ENCODE measurements at places on chromosomes 5 and 9.

GRCh38 chr5:34475249-34475966 lies 180.7 kb upstream of the RAI14 start:
- no peak for DNase-seq

- DNase-seq = no peak
These were observed 43.2 kb downstream of the WWC1 start for GRCh38 chr5:168334695-168335094.

DNA sequence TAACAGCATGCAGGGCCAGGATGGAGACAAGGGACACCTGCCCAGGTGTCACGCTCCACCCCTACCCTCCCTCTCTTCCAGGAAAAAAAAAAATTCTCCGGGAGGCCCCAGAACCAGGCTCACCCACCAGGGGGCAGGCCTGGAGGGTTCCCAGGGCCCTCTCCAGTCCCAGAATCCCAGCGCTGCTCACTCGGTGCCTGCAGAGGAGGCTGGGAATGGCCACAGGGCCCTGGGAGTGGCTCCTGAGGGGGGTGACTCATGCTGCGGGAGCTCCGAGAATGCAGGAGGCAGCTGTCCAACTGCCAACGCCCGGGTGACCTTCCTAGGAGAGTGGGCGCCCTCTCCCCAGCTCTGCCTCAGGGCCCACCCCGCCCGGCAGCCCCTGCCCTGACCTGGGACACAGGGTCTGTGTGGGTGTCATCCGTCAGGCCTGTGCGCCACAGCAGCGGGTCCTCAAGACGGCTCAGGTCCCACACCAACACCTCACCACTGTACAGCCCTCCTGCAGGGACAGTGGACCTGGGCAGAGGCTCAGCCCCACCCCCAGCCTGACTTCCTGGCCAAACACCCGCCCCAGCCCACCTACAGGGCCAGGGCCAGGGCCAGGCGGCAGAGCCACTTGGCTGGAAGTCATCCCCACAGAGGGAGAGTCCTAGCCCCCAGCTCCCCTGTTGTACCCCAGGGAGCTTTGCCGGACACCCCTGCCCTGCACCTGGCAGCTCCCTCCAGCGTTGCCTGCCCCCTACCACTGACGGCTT lies 21.2 kb downstream of the DYNC2I2 start:
- no peak for DNase-seq

DNA sequence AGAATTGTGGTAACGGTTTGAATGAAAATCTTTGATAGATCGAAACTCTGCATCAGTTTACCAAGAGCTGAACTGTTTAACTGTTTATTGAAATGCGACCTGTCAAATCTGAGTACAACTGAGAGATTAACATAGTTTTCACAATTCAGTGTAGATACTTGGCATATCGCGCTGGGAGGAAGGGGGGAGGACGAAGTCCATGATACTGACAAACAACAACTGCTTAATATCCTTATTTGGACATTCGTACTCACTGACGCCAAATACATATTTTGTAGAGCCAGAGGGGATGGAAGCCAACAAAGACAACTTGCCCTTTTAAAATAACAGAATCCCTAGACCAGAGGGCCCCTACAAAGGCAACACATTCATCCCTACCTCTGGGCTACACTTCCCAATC lies 93.2 kb downstream of the GLIS3 start:
- no peak for DNase-seq

GRCh38 chr9:16410601-16411280 lies 459.7 kb downstream of the BNC2 start:
- no peak for DNase-seq

DNA sequence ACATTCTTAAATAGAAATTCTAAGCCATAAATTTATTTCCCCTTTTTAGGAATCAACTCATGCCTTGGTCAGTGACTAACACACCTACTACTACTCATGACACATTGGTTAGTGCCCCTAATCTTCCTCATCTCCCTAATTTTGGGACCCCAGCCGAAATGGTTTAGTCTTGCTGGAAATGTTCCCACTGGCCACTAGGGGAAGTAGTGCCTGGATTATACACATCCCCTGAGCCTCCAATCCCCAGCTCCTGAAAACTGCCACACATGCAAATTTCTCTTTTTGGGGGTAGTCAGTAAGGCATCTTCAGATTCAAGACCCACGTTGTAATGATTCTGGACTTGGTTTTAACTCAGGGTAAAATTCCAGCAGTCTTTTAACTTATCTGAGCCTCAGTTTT lies 79.8 kb downstream of the HSD17B3 start:
- no peak for DNase-seq

- no peak for DNase-seq
These were observed 45.8 kb downstream of the THOC3 start for GRCh38 chr5:175922192-175922885.

DNA sequence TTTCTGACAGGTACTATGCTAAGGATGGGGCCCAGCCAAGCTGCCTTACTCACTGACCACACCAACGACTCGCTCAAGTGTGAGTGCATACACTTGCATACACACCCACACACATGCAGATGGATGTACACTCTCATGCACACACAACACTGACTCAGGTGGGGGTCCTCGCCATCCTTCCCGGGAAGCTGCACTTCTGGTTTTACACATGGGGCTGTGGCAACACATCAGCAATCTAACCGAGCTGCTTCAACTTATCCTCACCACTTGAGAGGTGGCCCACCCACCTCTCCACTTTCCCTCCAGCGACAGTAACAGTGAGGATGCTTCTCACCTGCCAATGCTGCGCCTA lies 67.2 kb upstream of the SLC25A51 start:
- no peak for DNase-seq

DNA sequence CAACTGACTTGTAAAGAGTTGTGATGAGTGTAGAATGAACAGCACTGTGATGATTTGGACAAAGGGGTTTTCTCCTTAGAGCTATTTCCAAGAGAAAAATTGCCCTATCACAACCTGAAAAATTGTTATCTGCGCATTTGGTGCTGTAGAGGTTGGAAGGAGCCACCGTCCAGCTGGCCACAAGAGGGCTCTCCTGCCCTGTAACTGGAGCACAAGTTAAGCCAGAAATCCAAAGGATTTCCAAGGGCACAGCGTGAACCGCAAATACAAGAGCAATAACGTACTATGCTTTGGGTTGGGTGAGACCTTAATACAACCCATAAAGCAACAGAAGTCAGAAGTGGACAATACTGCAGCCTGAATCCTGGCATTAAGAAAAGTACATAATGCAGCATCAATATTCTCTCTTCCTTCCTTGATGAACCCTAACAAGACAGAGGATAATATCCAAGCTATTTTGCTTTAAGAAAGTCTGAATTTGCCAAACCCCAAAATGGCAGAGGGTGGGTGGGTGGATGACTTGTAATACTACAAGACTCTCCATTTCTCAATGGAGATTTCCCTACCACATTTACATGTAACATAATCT lies 56.8 kb upstream of the SMIM32 start:
- DNase-seq = no peak

DNA sequence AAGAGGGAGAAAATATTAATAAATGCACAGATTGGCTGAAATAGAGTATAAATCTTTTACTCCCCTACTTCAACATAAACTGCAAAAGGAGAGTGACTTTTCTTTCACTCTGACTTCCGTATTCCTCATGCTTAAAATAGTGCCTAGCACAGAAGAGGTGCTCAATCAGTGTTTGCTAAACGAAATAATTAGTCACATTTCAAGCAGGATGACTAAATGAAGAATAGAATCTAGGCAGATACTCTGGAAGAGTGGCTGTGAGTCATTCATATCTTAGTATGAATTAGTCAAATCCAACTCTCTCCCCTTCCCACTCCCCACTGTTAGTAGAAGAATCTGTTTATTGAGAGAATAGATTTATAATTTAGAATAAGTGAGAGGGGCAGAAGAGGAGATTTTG lies 4.8 kb downstream of the CD274 start:
- no peak for DNase-seq

DNA sequence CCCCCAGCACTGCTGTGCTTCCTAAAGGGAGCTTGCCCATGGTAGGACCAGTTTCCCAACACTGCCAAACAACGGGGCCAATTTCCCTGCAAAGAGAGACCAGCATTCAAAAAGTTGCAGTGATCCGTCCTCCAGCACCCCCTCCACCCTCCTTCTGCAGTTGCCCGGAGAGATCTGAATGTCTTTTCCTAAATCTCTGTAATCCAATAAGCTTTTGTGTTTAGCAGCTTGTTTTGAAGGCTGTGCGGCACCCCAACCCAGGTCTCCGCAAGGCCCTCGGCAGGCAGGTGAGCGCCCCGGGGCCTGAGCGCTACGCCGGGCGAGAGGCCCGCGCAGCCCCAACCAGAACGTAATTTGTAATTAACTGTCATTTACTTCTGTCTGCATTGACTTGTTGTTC lies 366.9 kb upstream of the IRX2 start:
- no peak for DNase-seq

DNA sequence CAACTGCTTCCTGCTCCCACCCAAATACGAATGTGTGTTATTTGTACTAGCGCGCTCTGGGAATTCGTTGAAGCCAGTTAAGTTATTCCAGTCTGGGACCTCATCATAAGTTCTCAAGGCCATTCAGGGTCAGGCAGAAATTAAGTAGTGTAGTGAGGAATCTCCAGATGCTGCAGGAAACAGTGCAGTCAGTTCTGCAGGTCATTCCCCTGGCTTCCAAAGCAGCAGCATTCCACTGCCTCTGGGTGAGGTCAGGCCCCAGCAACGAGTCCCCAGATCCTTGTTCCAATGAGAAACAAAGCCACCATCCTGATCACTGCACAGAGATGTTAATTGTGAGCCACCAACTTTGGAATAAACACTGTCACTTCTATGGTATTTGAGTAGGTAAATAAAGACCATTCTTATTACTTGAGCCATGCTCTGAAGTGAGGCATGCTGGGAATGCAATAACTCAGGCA lies 33.1 kb downstream of the SVEP1 start:
- no peak for DNase-seq

DNA sequence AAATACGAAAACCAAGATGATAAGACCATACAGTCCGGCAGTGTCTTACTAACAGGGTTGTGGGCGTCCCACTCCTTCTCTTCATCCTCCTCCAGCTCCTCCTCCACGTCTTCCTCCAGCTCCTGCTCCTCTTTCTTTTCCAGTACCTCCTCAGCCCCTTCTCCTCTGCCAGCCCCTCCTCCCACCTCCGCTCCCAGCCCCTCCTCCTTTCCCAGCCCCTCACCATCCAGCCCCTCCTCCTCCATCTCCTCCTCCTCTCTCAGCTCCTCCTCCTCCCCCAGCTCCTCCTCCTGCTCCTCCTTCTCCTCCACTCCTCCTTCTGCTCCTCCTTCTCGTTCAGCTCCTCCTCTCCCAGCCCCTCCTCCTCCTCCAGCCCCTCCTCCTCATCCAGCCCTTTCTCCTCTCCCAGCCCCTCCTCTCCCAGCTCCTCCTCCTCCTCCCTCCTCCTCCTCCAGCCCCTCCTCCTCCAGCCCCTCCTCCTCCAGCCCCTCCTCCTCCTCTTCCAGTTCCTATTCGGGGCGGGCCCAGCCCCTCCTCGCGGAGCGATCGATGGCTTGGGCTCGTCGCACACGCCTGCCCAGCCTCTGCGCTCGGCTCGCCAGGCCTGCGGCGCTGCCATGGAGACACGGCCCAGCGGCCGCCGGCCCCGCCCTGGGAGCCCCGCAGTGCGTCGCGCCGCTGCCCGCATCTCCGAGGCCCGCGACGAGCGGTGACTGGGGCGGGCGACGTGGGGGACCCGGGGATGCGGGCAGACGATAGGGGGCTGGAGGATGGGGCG lies at the start of gene BRD3OS:
BRD3OS (plus strand) TSS at position 654 of the 778 bp plus-strand sequence. CDS start 1,267 bp downstream, outside the sequence.
- DNase-seq = peak; percentile 87

DNA sequence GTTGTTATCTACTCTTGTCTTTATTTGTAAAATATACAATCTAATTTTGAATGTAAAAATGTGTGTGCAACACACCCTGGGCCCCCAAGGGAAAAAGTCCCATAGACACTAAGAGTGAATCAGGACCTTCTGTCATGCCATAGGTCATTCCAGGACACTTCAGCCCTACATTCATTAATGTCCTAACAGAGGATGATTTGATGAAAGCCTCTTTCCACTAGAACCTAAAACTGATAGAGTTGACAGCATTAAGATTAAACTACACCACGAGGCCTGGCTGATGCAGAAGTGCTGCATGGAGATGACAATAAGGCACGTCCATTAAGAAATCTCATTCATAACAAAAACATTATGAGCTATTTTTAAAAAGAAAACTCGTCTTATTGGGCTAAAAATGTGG lies 46.2 kb downstream of the FRMD3 start:
- DNase-seq = no peak

DNA sequence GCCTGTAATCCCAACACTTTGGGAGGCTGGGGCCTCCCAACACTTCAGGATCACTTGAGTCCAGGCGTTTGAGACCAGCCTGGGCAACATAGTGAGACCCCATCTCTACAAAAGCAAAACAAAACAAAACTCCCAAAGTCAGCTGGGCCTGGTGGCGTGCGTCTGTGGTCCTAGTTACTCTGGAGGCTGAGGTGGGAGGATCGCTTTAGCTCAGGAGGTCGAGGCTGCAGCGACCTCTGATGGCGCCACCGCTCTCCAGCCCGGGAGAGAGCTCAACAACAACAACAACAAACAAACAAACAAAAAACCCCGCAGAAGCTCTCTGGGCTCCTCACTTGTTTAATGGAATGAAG lies 528 bp downstream of the ACOT12 start:
- no peak for DNase-seq

- no peak for DNase-seq
These were observed 198.7 kb downstream of the HSPA4 start for GRCh38 chr5:133250527-133250926.

DNA sequence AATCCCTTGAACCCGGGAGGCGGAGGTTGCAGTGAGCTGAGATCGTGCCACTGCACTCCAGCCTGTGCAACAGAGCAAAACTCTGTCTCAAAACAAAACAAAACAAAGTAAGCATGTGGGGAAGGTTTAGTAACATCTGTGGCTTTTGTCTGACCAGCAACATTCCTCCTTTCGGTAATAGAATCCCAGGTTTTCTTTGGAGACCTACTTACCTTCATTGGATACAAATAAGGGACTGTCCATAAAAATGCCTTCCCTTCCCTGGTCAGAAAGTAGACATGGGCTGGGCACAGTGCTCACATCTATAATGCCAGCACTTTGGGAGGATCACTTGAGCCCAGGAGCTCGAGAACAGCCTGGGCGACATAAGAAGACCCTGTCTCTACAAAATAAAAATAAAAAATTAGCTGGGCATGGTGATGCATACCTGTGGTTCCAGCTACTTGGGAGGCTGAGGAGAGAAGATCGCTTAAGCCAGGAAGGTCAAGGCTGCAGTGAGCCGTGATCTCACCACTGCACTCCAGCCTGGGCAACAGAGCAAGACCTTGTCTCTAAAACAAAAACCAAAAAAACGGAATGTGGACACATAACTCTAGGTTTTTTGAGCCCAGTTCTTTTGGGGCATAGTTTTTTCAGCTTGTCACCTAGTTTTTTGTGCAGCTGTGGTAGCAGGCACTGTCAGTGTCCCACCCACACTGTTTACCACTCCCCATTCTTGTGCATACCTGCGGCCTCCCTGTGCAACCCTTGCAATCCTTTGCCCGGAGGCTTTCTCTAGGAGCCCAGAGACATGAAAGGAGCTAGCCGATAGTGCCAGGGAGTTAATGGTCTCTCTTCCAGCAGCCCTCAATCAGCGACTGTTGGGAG lies 9.0 kb upstream of the SPINK4 start:
- DNase-seq = no peak

DNA sequence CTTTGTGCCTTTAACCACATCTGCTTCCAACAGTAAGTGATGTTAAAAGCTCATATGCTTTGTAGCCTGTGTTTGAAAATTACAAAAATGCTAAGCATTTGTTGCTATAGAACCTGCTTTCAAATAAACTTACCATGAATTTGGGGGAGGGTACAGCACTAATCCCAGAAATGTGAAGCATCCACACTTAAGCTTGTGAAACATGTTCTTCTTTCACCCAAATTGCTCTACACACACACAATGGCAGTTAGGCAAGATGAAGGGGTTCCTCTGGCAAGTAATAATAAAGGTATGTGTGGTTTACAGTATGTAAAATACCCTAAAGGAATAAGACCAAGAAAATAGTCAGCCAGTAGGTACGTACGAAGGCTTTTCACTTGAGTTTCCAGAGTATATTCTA lies 165.6 kb downstream of the SMARCA2 start:
- DNase-seq = no peak
